AG20443 (cell line): ENCODE measurements at places on chromosomes 6 and 20.

- DNase-seq: peak; percentile 11
These were observed 241.9 kb downstream of the ADGRB3 start for GRCh38 chr6:68876792-68877493.

- no peak for DNase-seq
These were observed 10.5 kb upstream of the ZNF334 start for GRCh38 chr20:46523696-46524328.

DNA sequence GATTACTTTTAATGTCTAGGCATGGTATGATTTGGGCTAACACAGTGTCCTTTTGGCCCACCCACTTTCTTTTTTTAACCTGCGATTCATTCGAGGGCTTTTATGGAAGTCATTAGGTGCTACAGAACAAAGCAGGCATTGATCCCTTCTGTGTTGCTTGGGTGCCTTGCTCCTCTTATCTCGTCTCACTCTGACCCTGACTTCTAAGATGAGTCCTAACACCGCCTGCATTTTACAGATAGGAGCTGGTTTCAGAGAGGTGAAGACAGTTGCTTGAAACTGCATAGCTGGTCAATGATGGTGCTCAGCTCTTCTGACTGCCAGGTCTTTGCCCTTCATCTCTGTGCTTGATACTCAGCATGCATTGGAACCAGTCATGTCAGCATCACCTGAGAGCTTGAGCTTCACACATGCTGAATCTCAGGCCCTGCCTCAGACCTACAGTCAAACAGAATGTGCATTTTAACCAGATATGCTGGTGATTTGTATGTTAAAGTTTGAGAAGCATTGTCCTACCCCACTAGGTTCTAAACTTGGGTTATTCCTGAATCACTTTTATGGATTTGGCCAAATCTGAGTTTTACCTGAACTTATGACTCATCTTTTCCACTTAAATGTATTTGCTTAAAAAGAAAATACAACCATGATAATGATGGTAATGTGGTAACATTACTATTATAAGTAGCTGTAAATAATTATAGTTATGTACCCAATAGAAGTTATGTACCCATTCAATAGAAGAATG, 142.3 kb downstream of the PLCB4 start:
- DNase-seq: no peak

DNA sequence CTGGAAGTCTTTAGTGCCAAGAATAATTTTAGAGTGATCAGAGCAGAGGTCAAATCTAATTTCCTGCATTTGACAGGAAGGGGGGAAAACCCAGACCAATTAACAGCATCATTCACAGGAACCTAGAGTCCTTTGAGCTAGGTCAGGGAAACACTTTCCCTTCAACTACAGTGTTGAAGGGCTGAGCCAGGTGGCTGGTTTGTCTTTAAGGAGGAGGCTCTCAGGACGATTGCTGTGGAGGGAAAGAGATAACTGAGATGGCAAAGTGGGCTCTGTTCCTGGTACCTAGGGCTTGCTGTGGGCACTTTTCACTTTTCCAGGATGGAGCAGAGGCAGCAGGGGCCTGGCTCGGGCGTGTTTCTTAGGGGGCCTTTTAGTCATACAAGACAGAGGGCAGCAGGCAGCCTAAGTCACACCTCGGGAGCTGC, 111.9 kb downstream of the SCML4 start:
- DNase-seq: no peak

DNA sequence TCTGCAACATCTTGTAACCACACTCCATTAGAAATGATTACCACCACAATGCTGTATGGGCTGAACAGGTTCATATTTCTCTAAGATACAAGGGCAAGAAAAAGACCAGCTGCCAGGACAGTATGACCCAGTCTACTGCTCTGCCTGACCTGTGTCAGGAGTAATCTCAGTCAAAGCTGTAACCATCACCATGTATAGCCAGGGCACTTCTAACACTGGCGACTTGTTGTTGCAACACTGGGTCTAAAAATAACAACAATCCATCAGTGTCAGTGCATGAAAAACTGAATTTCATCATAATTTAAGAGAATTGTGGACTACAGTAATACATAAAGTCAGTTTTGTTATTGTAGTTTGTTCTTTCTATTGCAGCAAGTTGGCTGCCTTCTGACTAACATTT, 738.6 kb upstream of the ADGRB3 start:
- DNase-seq: no peak

DNA sequence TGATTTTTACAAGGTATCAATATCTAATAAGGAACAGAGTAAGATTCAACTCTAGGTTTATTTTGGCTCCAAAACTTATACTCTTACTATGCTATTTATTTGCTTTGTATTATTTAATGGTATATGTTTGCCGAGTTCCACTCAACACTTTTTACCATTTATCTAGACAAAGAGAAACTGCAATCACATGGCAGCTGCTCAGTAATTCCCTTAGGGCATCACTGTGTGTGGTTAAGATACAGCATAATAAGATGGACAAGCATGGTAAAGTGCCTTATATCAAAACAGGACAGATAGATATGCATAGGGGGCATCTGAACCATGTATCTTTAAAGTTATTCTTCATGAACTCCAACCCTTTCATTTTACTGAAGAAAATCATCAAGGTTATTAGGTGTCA, 483.0 kb upstream of the ID4 start:
- no peak for DNase-seq

GRCh38 chr6:152398316-152398715, 238.8 kb downstream of the SYNE1 start:
- no peak for DNase-seq

GRCh38 chr6:130223508-130223907, 757 bp upstream of the SAMD3 start:
- DNase-seq: no peak

- no peak for DNase-seq
These were observed 63.1 kb upstream of the PHACTR1 start for GRCh38 chr6:12653486-12653885.

- DNase-seq: peak; percentile 72
These were observed 151.0 kb upstream of the HEY2 start for GRCh38 chr6:125598422-125598821.

DNA sequence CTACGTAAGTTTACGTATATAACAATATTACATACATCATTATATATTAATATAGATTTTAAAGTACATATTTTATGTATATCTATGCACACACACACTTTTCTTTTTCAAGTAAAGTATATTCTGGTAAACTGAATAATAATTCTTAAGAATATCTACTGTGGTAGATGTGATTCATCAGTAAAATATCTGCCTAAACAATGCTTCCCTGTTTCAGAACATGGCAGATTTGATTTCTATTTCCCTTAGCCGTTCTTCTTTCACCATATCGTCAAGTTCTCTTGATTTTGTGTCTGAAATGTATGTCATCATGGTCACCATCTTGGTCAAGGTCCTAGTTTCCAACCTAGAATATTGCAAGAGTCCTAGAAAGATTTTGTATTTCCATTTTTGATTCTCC, 195.6 kb downstream of the HDGFL1 start:
- DNase-seq: peak; percentile 10

DNA sequence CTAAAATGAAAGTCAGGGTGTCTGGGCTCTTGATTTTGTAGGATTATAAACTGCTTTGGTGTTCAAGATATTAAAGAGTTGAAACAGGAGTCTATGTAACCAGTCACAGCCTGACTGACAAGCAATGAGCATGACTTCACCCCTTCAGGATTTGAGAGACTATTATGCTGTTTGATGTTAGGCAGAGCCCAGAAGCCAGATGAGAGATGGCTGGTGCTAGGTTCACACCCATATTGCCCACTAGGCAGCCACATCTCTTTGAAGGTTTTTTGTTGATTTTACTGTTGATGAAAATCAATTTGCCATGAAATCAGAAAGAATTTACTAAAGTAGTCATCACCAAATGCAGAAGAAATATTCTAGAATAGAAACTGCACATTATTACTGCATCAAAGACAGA, 243.6 kb downstream of the KHDRBS2 start:
- DNase-seq: no peak

- no peak for DNase-seq
These were observed 289.1 kb upstream of the SUPT3H start for GRCh38 chr6:45666846-45667245.

GRCh38 chr20:56899506-56899905, 270.4 kb downstream of the TFAP2C start:
- DNase-seq: no peak

DNA sequence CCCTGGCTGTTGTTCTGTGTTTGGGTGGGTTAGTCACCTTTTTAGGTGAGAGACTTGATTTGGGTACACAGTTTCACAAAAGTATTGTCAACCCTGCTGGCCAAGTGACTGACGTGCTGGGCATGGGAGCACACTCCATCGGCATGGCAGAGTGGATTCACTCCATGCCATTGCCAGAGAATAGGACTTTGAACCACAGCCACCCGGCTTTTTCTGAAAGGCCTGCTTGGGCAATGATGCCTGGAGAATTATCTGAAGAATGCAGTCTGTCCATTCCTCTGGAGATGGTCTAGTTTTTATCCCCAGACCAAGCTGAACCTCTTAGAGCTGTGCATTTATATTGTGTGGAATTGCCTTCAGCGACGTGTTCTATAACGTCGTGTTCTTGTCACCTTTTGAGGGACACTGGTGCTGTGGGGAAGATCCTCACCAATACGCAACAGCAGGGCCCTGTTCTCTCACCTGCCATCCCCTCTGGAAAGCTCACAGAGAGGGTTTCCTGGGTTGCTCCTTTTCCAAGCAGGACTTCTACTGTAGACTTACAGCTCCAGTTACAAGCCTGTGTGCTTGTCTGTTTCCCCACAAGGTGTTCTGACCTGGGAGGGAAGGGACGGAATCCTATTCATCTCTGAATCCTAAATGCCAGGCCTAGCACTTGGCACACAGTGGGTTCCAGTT, 183.4 kb upstream of the AKAP12 start:
- no peak for DNase-seq
